ENCODE measurements at places on chromosomes 5 and 9.

DNA sequence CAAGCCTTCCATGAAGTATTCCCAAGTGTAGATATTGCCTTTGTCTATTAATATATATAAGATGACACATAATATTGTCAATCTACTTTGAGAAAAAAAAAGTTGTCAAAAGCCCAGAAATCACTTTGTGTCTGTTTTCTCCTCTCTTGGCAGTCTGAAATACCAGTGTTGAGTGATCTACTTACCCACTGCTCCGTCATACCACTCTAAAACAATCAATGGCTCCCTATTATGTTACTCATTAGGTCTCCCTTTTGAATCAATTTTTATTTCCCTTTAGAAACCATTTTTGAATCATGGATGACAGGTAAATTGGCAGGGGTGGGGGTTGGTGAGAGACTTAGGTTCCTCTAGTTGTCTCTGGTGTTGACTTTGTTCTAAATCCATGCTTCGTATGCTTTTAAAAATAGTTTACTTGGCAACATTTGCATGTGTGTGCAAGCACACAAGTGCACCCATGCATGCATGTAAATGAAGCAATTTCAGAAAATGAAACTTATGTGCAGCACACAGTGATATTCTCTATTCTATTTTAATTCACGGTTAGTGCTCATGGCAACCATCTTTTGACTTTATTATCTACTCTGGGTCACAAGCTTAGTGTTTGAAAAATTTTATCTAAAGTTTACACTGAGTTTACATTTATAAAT is 378.9 kb downstream of the RAB3C start:
- no peak overlapping the region for H3K27ac ChIP-seq
- H3K4me3 ChIP-seq: no peak overlapping the region
- no peaks in the 10 kb centered on the region for H3K36me3 ChIP-seq
- DNase-seq: no peak

DNA sequence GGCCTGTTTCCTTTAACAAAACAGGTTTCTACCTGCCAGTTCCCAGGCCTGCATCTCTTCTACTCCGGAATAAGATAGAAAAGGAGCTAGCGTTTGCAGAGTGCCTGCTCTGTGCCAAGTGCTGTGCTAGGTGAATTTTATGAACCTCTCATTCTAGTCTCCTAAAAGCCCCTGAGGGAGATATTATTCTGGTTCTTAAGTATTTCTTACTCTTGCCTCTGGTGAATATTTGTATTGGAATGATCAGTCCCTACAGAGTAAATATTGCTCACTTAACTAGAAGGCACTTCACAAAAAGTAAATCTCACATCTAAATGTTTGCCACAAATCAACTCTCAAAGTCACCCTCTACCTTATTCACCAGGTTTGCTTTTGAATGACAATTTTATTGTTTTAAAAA is 227.1 kb downstream of the AUH start:
- DNase-seq: no peak
- H3K4me3 ChIP-seq: no peak overlapping the region
- H3K27me3 ChIP-seq: no peaks in the 10 kb centered on the region
- no peaks in the 10 kb centered on the region for H3K4me1 ChIP-seq
- no peak overlapping the region for H3K27ac ChIP-seq
- no peaks in the 10 kb centered on the region for H3K36me3 ChIP-seq

- DNase-seq: no peak
- no peaks in the 10 kb centered on the region for H3K36me3 ChIP-seq
- peaks cover 4% of the 10 kb centered on the region for H3K4me1 ChIP-seq
These were observed 70.9 kb downstream of the SH3RF2 start for GRCh38 chr5:146007270-146007669.

DNA sequence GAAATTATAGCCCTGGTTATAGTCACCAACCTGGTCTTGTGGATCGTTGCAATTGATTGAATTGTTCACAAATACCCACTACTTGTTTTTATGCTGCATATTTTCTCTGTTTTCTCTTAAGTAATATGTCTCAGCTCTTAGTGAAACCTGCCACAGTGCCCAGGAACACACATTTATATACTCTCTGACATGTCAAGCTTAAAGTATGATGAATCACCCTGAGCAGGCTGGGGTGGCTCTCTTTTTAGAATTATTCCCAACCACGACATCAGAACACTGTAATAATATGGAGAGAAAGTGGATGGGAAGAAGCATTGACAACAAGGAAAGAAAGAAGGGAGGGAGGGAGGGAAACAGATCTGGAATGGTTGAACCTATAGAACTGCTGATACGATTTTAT is 72.8 kb upstream of the ZNF608 start:
- no peak overlapping the region for H3K27ac ChIP-seq
- peaks cover 14% of the 10 kb centered on the region for H3K4me1 ChIP-seq
- H3K4me3 ChIP-seq: no peak overlapping the region
- H3K36me3 ChIP-seq: no peaks in the 10 kb centered on the region
- H3K27me3 ChIP-seq: no peaks in the 10 kb centered on the region

- DNase-seq: no peak
- peaks cover 20% of the 10 kb centered on the region for H3K36me3 ChIP-seq
- no peak overlapping the region for H3K27ac ChIP-seq
- H3K27me3 ChIP-seq: no peaks in the 10 kb centered on the region
These were observed 53.3 kb downstream of the SETX start for GRCh38 chr9:132301521-132301920.

DNA sequence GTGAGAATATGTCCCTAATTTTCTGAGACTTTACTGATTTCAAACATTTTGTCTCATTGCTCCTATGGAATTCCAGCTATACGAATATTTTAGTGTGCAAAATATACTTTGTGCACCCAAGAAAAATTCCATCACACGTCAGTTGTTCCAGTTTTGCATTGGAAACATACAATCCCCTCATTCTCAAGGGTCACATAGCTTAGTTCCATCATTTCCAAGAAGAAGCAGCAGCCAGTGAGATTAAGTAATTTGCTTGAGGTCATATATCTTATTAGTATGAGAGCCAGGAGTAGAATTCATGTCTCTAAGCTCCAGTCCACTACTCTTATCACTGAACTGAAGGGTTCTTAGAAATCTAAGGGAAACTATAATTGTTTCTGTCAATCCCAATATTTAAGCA is 746.7 kb upstream of the C9orf72 start:
- H3K27ac ChIP-seq: no peak overlapping the region
- no peak overlapping the region for H3K4me3 ChIP-seq
- H3K4me1 ChIP-seq: no peaks in the 10 kb centered on the region
- no peaks in the 10 kb centered on the region for H3K27me3 ChIP-seq
- DNase-seq: no peak

DNA sequence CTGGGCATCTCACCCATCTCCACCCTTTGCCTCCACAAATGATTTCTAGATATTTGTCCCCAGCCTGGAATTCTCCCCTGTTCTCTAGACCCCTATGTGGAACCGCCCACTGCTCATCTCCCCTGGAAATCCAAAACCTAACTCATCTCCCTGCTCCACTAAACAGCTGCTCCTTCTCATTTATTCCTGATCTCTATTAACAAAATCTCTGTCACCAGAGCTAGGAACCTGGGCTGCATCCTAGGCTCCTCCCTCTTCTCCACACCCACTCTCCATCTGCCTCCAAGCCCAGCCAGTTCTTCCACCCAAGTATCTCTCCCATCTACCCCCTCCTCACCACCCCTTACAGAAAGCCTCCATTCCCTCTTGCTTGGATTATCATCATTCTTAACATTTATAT is 24.0 kb upstream of the SYNPO start:
- peak overlapping the region; percentile 92 for H3K27ac ChIP-seq
- no peak overlapping the region for H3K4me3 ChIP-seq
- H3K36me3 ChIP-seq: no peaks in the 10 kb centered on the region
- no peak for DNase-seq
- no peaks in the 10 kb centered on the region for H3K27me3 ChIP-seq
- peaks cover 89% of the 10 kb centered on the region for H3K4me1 ChIP-seq
